ENCODE measurements at places on chromosomes 6 and 20. TPM values are rescaled to one million over a fixed set of nuclear protein-coding genes. Genes with fewer than 3 reads are reported as not detected.

DNA sequence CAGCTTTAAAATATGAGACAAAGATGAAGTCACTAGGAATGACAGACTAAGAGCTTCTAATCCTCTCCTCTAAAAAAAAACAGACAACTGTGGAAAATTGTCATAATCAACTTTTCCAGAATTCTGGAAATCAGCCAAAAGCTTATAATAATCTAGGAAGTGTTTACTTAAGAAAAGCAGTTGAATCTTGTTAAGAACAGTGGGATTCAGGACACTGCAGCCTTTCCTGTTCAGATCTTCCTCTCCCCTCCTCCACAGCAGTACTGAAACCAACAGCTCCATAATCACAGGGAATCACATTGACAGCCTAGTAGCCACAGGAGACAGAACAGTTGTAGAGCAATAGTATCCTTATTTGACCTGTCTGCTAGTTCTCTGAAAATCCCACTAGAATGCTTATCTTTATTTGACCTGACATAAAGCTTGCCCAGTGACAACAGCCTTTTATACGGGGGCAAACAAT lies 41.6 kb downstream of the IBTK start:
- no peak overlapping the region for H3K4me3 ChIP-seq
- peaks cover 2% of the 10 kb centered on the region for H3K36me3 ChIP-seq
- no peak for DNase-seq
- no peaks in the 10 kb centered on the region for H3K4me1 ChIP-seq

DNA sequence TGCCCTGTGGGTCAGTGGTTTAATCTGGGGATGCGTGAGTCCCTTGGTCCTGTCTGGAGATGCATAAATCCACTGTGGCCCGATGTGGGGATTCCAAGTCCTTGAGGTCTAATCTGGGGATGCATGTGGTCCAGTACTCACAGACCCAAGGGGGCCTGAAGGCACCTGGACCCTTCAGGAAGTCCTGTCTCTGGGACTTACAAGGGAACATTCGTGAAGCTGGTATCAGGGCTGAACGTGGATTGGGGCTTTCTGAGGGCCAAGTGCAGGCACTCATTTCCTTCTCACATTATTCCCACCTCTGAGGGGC lies 25.2 kb upstream of the GTSF1L start:
- H3K4me1 ChIP-seq = no peaks in the 10 kb centered on the region
- H3K4me3 ChIP-seq = no peak overlapping the region
- no peak overlapping the region for H3K27ac ChIP-seq
- DNase-seq = no peak
- H3K36me3 ChIP-seq = no peaks in the 10 kb centered on the region

DNA sequence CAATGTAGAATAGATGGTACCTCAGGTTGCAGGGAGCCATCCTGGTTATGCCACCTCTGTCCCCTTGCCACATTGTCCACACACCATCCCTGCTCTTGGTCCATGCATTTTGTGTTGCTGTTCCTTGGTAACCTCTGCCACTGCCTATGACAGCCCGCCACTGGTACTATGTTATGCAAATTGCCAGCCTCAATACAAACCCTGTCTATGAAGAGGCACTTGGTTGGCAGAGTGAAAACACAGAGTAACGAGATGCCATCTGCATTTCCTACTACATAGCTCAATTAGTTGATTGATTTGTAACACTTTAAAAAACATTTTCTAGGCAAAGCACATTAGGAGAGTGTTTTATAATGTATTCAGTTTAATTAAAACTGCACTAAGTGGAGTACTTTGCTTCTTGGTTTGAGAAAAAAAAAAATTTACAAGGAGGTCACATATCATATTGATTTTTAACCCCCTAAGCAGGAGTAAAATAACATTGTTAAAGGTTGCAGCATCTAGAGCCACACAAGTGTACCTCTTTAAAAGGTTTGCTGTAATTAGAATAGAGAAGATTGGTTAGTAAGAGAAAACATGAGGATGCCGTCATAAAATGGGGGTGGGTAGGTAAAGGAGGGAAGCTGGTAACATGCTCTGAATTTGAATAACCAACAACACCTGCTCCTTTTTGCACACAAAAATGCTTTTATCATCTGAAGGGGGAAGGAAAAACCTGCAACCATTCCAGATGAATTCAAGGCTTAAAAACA lies 817.1 kb downstream of the KIF16B start:
- no peaks in the 10 kb centered on the region for H3K36me3 ChIP-seq
- H3K27ac ChIP-seq = no peak overlapping the region
- H3K4me1 ChIP-seq = no peaks in the 10 kb centered on the region
- H3K4me3 ChIP-seq = no peak overlapping the region
- H3K27me3 ChIP-seq = no peaks in the 10 kb centered on the region

DNA sequence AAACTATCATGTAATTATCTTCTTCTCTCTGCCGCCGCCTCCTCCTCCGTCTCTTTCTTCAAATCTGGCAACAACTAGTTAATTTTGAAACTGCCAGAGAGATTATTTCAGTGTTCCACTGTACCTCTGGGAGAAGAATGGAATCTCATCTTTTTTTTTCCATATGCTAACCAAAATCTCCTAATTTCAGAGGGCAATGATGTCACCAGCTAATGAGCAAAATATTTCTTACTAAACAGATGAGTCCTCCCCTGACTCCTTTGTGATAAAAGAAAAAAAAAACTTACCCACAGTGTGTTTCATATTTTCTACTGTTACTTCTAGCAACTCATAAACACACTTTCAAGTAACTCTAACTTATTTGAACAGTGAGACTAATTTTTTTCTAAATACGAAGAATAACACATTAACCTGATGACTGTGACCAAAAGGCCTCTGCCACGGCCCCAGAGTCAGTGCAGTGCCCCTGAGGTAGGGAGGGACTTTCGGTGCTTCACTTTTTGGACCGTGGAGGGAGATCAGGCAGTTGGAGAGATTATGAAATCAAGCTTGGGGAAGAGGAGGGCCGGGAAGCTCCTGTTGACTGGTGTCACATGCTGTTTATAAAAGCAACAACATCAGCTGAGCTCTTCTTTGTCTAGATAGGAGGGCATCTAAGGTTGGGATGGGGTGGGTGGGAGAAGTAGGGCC lies 159.6 kb downstream of the SASH1 start:
- H3K27ac ChIP-seq = no peak overlapping the region
- no peaks in the 10 kb centered on the region for H3K27me3 ChIP-seq
- DNase-seq = no peak
- no peaks in the 10 kb centered on the region for H3K36me3 ChIP-seq
- H3K4me1 ChIP-seq = peaks cover 4% of the 10 kb centered on the region

GRCh38 chr20:49701241-49701790 lies 12.4 kb downstream of the B4GALT5 start:
- H3K27ac ChIP-seq = no peak overlapping the region
- H3K4me1 ChIP-seq = no peaks in the 10 kb centered on the region
- no peak overlapping the region for H3K4me3 ChIP-seq
- DNase-seq = no peak
- no peaks in the 10 kb centered on the region for H3K27me3 ChIP-seq
- H3K36me3 ChIP-seq = no peaks in the 10 kb centered on the region

DNA sequence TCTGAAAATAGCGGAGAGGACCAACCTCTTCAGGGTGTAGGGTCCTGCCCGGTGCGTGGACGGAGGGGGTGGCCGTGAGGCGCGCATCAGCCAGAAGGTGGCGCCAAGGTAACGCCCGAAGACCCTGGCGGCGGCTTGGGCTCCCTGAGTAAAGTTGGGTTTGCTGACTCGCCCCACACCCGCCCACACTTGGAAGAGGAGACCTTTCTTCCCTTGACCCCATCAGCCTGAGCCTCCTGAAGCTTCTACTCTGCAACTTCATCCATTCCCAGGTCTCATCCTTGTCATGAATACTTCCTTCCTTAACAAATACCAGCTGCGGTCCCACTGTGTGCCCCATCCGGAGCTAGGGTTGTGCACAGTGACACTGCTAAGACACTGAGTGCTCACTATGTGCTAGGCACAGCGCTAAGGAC lies 14.6 kb downstream of the CD40 start:
- no peaks in the 10 kb centered on the region for H3K4me1 ChIP-seq
- no peaks in the 10 kb centered on the region for H3K27me3 ChIP-seq
- H3K36me3 ChIP-seq = no peaks in the 10 kb centered on the region

- H3K27ac ChIP-seq = no peak overlapping the region
- DNase-seq = no peak
- H3K4me1 ChIP-seq = no peaks in the 10 kb centered on the region
- no peaks in the 10 kb centered on the region for H3K27me3 ChIP-seq
Measured at GRCh38 chr6:2480267-2480966, 235.0 kb upstream of the GMDS start.

ALDH5A1 gene
- total RNA-seq = 8.2 TPM

HSPA12B gene
- 21.2 TPM for total RNA-seq

DNA sequence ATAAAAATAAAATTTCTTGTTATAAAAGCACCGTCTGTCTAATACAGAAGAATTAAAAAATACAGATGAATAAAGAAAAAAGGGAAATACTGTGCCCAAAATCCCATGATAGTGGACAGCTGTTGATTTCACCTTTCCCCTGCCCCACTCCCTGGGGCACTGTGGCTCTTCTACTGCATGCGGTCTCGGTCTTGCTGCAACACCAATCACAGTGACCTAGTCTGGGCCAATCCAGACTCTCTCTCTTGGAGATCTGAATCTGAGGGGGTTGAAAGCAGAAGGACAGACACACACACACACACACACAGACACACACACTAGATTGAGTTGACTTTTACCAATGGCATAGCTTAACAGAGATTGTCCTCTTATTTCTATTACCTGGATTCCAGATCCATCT lies 70.5 kb upstream of the FYN start:
- no peaks in the 10 kb centered on the region for H3K4me1 ChIP-seq
- no peaks in the 10 kb centered on the region for H3K27me3 ChIP-seq
- H3K36me3 ChIP-seq = no peaks in the 10 kb centered on the region

- no peak overlapping the region for H3K27ac ChIP-seq
- no peak for DNase-seq
- H3K4me1 ChIP-seq = no peaks in the 10 kb centered on the region
- H3K27me3 ChIP-seq = no peaks in the 10 kb centered on the region
Measured at GRCh38 chr6:131740161-131740560, 29.3 kb upstream of the CTAGE9 start.

- H3K27me3 ChIP-seq = no peaks in the 10 kb centered on the region
- H3K4me1 ChIP-seq = no peaks in the 10 kb centered on the region
- no peaks in the 10 kb centered on the region for H3K36me3 ChIP-seq
- DNase-seq = no peak
- H3K4me3 ChIP-seq = no peak overlapping the region
- no peak overlapping the region for H3K27ac ChIP-seq
Measured at GRCh38 chr20:47740862-47741184, 44.5 kb downstream of the SULF2 start.

LAMA4 gene
- 71.4 TPM for total RNA-seq

SDCBP2 gene
- 6.9 TPM for total RNA-seq
